ENCODE measurements at places on chromosomes 2 and 18.

- DNase-seq = peak; percentile 7
Observed at GRCh38 chr2:217261452-217261851, 401.6 kb upstream of the TNP1 start.

DNA sequence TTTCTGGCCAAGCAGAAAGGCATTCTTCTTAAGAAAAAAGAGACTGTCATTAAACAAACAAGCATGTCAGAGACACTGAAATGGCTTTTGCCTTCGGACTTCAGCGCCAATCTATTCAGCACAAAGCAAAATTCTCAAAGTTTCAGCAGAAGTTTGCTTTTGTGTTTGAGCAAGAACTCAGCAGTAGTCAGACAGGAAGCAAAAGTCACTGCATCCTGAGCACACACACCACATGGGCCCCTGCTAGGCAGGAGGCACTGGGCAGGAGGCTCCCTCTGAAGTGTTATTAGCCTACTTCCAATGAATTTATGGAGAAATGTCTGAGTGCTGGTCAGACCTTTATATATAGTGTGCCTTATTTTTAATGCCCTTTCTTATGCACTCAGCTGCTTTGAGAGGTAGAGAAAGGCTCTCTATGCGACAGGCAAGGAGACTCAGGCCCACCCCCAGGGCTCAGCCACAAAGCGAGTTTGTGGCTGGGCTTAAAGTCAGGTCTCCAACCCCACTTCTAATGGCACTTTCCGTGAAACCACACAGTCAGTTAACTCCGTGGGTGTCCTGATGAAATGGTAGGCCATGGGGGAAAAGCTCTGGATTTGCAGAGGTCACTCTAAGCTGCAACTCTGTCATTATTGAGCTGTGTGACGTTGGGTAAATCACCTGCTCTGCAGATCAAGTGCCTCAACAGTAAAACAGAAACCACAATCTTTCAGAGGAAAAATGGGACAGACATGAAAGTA, 161.0 kb upstream of the TMEM200C start:
- DNase-seq = peak; percentile 67

- DNase-seq = no peak
Observed at GRCh38 chr18:39494211-39494896, 1928.8 kb upstream of the CELF4 start.

GRCh38 chr2:177810906-177811305, 261.7 kb downstream of the PDE11A start:
- no peak for DNase-seq

GRCh38 chr2:43622931-43623451, 14.1 kb upstream of the PLEKHH2 start:
- DNase-seq = no peak
